AG04449 (cell line): ENCODE measurements at places on chromosomes 3 and 15.
A peak's percentile ranks its signal among the peaks of the same experiment; 100 is the strongest.

DNA sequence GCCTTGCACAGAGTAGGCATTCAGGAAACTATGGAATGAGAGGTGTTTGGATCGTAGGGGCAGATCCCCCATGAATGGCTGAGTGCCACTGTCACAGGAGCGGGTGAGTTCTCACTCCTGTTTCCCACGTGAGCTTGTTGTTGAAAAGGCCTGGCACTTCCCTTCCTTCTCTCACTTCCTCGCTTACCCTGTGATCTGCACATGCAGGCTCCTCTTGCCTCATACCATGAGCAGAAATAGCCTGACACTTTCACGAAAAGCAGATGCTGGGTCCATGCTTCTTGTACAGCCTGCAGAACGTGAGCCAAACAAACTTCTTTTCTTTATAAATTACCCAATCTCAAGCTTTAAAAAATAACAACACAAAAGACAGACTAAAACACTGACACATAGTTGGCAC is 55.4 kb downstream of the AGBL1 start:
- DNase-seq: no peak

DNA sequence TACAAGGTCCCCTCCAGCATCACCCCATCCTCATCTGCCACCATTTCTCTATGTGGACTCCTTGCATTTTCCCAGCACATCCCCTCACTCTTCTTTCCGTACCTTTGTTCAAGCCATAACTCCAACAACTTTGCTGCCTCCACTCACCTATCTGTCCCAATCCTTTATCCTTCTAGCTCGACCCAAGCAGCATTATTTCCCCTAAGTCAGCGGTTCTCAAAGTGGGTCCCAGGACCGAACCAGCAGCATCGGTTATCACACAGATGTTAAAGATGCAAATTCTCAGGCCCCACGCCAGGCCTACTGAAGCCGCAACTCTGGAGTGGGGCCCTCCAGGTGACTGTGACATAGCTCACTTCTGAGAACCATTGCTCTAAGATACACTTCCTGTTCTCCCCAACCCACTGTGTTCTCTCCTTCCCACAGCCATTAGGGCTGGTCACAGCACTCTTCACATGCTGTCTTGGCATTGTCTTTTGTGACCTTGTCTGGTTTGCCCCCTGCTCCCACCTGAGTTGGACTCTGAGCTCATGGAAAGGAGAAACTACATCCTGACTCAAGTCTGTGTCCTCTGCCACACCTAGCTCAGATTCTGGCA is 56.2 kb downstream of the AAGAB start:
- DNase-seq: no peak

GRCh38 chr3:13528217-13528867 is 20.6 kb upstream of the FBLN2 start:
- no peak for DNase-seq

- DNase-seq: no peak
Observed at GRCh38 chr3:143064777-143065176, 54.8 kb upstream of the CHST2 start.

DNA sequence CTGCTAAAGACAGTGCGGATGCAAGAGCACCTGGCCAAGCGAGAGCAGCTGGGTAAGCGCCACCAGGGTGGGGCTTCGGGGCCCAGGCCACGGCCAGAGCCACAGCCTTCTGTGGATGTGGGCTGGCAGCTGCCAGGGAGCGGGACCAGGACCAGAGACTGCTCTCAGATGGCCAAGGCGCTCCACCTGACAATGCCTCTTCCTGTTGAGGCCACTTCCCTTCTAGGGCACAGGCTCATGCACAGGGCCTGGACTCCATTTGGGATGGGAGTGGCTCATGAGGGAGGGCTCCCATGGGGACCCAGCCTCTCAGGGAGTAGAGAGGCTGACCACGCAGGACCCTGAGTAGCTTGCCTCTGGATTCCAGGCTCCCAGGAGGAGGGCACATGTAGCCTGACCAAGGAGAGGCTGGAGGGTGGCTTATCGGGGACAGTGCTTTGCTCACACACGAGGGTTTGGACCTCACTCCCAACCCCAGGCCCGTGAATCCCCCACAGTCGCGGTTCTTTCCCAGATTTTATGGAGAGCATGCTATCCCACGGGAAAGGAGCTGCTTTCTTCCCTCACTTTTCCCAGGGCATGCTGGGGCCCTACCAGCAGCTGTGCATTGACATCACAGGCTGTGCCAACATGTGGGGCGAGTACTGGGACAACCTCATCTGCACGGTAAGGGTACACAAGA is 25.1 kb downstream of the ACAA1 start:
- no peak for DNase-seq

DNA sequence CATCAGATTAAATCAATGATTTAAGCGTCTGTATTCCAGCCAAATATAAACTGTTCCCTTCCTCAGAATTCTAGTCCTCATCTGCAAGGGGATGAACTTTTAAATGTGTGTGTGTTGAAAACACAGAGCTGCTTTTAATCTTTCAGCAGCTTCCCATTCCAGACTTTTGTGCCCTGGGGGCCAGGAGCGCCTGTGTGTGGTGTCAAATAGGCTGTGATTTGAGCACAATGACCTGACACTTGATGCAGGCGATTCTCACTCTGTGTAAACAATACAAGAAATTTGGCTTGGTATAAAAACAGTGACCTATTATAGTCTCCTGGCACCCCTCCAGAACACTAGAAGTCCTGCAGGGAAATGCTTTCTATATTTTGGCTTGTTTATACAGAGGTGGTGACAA is 274.6 kb upstream of the ROPN1 start:
- DNase-seq: no peak

- no peak for DNase-seq
Observed at GRCh38 chr15:77163781-77164384, 93.0 kb upstream of the TSPAN3 start.

DNA sequence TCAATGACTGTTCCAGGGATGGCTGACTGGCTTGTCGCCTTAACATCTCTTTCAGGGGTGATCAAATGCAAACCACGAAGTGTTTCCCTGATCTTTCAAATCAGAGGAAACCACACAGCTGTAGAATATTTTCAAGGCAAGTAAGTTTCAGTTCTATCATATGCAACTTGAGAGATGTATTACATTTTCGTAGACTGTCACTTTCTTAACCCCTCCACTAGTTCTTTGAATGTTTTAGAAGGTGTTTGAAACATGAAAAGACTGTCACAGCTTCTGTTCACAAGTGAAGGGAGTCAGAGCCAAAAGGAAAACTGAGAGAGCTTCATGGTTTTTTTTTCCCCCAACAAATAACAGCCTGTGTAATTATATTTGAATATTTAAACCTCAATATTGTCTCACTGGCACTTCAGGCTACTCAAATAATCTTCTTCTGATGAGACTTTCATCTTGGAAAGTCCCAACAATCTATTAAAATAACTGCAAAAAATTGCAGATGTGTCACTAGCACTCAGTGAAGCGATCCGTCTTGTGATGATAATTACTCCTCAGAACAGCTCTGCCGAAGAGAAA is 25.9 kb upstream of the CAPN7 start:
- DNase-seq: no peak

GRCh38 chr3:185715091-185715490 is 109.8 kb downstream of the IGF2BP2 start:
- no peak for DNase-seq

DNA sequence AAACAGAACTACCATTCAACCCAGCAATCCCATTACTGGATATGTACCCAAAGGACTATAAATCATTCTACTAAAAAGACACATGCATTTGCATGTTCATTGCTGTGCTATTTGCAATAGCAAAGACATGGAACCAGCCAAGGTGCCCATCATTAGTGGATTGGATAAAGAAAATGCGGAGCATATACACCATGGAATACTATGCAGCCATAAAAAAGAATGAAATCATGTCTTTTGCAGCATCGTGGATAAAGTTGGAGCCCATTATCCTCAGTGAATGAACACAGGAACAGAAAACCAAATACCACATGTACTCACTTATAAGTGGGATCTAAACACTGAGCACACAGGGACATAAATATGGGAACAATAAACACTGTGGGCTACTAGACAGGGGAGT is 43.1 kb upstream of the TIMP4 start:
- DNase-seq: no peak

DNA sequence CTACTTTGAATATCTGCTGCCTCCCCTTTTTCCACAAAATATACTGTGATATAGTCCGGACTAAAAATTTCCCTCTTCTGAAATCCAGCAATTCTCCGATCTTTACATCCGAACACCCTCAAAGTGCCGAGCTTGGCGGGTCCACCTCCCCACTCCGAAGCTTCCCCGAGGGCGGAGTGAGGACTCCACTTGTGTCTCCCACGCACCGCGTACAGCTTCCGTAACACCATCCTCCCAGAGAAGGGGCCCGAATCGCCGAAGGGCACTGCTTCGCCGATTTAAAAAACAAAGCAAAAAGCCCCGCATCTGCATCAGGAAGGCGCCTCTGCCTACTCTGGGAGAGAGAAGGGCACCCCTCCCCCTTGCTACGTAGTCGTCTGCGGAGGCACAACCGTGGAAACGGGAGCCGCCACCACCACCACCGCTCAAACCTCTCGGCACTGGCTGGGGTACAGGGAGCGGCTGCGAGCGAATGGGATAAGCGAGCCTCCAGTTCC is 551 bp downstream of the NCBP2 start:
- no peak for DNase-seq

DNA sequence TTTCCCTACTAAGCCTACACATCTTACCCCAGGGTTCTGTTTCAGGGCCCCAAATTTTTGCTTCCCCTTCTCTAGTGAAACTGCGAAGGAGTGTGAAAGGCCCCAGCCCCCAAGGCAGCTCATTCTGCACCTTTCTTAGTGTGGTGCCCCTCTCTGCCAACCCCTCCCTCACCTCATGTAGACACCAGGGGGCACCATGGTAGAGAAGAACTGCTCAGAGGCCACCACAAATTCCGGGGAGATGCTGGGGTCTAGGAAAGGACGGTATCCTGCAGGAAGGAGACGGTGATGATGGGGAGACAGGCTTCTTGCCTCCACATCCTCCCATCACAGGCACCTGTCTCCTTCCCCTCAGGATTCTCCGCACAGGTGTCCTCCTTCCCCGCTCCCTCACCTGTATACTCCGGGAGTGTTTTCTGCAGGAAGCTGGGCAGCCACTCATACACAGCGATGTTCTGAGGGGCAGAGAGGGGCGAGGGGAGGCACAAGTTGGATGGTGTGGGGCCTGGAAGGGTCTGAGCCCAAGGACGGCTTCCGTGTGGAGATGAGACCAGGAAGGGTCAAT is 3.6 kb downstream of the DUOX2 start:
- DNase-seq: no peak

GRCh38 chr3:107861904-107862303 is 228.9 kb downstream of the CD47 start:
- DNase-seq: no peak

DNA sequence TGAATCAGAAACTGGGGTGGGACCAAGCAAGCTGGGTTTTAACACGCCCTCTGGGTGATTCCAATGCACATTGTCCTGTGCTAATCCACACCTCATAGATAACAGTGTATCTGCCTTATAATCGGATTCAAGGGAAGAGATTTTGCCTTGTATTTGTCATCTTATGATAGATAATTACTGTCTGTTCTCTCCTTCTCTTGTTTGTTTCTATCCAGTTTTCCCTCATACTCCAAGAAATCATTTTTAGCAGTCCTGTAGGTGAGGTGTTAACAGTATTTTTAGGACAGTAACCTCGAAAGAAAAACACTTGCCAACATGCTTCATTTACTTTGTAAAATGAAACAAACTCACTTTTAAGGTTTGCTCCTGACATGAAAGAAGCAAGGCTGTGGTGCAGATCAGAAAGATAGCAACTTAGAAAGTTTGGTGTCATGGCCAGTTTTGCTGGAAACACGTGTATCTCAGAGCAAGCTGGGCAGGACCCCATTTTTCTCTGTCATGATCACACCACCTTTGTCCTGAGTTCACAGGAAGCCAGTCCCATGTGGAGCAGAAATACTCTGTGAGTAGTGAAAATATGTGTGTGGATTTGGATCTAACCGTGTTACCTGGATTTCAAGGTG is 72.6 kb downstream of the TRAK1 start:
- no peak for DNase-seq

GRCh38 chr3:133152681-133153220 is 114.6 kb downstream of the TMEM108 start:
- DNase-seq: no peak

- peak; percentile 96 for DNase-seq
Observed at GRCh38 chr3:125129512-125129997, 73.8 kb upstream of the HEG1 start.

GRCh38 chr3:186757214-186757613 is 26.2 kb upstream of the EIF4A2 start:
- DNase-seq: no peak

DNA sequence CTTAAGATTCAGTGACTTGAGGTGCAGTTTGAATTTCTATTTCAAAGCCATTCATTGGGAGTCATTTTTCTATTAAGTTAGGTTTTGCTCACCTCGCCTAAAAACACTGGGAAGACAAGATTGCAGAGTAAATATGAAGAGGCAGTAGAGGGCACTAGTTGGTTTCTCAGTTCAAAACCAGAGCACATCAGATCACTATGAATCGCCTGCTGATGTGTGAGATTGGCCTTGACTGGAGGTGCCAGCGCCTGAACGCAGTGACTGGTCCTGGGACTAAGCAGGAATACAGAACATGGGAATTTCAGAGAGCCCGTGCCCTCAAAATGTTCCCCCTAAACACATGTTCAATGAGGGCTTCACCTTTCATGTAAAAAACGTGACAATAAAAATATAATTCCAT is 229.0 kb downstream of the ITPR1 start:
- no peak for DNase-seq

DNA sequence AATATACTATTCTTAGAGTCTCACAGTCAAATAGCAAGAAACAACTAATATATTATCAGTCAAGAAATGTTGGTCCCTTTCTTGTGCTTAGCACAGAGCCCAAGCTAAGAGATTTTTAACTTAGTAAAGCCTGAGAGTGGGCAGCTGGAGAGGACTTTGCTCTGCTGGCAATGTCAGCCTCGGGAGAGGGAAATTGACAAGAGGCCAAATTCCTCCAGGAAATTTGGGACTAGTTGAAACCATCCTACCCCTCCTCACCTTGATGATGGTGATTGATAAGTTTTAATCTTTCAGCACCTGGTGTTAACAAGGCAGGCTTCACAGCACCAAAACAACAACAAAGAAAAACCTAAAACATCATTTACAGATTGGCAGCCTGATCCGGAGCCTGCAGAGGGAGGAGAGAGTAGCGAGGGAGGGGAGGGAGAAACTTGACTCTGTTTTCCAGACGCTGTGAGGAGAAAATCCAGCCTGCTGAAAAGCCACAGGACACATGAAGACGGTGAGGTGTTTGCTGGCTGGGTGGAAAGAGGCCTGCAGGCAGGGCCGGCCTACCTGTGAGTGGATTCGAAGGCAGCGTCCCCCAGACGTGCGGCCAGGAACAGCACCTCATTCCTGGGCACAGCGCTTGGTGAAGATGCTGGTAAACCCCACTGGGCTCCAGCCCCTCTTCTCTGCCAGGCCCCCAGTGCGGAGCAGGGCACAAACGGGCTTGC is 150.9 kb downstream of the LRRC28 start:
- DNase-seq: no peak

- no peak for DNase-seq
Observed at GRCh38 chr3:133521946-133522345, 51.5 kb upstream of the CDV3 start.

GRCh38 chr15:58381697-58382096 is 50.1 kb upstream of the LIPC start:
- DNase-seq: no peak

GRCh38 chr3:45990181-45990580 is 5.4 kb downstream of the FYCO1 start:
- DNase-seq: no peak
